ENCODE measurements at places on chromosomes 7 and 10. TPM values are rescaled to one million over a fixed set of nuclear protein-coding genes. Genes with fewer than 3 reads are reported as not detected.

The PRSS37 gene
- not detected for total RNA-seq

GRCh38 chr10:62511656-62512055 lies 137.5 kb downstream of the ZNF365 start:
- no peak for DNase-seq

The NT5C3A gene
- total RNA-seq = 27.9 TPM

DNA sequence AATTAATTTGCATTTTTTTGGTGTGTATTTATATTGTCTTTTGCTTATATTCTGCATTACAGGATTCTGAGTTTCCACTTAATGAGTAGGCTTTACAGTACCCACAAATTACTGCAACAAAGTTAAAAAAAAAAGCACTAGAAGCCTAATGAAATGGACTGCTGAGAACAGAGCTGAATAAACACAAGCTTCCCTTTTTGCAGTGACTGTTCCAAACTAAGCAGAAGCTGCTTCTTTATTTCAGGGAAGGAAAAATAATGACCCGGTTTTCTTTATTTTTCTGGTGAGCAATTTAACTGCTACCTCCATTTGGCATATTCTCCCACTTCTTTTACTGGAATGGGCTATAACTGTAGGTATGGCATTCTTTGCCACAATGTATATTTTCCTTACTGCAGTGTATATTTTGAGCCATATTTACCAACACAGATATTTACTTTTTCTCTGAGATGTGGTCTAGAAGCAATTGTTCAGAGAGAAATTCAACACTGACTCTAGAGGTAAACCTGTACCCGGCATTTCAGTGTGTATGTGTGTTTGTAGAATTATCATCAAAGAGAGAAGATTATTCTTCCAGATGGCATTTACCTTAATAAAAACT lies 56.9 kb downstream of the HDAC9 start:
- no peak for DNase-seq

DNA sequence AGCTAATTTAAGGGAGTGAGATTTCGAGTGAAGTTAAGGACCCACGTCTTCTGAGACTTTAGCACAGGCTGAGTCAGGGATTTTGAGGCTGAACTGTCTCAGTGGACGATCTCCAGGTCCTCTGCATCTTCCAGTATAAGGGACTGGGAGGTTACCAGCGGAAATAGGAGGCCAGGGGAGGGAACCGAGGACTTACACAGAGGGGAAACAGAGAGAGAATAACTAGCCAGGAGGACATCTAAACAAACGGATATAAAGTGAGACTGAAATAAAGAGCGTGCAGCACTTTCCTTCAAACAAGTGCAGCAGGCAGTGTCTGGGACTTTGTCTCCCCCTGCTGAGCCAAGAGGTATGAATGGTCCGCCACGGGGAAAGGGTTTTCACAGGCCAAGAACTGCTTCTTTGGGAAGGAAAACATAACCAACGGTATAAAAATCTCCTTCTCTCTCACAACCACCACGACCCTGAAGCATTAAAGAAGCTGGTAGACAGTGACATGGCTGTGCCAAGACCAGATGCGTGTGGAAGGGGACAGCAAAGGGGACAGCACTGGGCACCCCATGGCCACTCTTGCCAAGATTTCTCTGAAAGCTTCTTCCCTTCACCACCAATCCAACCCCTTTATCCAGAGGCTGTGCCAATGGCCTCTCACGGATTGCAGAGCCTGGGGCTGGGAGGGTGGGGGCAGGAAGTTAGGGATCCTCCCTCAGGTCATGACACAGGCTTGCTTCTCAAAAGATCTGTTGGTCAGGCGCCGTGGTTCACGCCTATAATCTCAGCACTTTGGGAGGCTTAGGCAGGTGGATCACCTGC lies 72.0 kb downstream of the SLC37A3 start:
- DNase-seq = peak; percentile 84

DNA sequence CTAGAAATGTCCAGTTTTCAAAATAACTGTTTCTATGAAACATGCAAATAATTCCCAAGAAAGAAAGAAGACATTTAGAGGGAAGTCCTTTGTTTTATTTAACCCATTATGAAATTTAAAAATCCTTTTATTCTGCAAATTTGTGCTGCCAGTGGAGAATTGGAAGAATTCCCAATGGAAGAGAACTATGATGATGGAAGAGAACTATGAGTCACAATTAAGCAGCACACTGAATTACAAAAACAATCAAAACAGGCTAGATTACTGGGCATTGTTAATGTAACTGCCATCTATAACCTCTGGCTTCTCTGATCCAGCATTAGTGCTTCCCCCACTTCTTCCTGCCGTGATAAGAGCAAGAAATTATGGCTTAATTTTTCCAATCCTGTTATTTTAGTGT lies 126.2 kb upstream of the FEZF1 start:
- no peak for DNase-seq

- DNase-seq = peak; percentile 71
Observed at GRCh38 chr10:110273474-110273873, 31.2 kb downstream of the SMNDC1 start.

GRCh38 chr7:123987445-123987844 lies 45.4 kb downstream of the TMEM229A start:
- DNase-seq = no peak

DNA sequence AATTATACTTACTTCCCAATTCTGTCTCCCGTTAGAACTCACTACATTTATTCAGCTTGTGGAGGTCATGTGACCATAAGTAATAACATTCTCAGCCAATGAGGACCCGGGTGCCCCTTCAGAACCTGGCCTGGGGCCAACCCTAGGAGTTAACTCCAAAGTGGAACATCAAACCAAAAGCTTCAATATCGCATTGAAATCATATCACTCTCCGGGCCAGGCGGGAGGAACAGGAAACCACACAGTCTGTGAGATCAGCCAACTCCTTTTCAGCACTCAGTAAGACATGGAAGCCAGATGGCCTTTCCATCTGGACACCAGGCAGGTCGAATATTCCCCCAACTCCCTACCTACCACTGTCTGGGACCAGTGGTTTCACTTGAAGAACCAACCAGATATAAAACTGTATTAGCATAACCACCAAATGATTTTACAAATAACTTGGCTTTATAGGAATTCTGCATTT lies 5.5 kb downstream of the CREB3L2 start:
- DNase-seq = peak; percentile 79

GRCh38 chr10:77622889-77623291 lies 14.7 kb downstream of the KCNMA1 start:
- no peak for DNase-seq

DNA sequence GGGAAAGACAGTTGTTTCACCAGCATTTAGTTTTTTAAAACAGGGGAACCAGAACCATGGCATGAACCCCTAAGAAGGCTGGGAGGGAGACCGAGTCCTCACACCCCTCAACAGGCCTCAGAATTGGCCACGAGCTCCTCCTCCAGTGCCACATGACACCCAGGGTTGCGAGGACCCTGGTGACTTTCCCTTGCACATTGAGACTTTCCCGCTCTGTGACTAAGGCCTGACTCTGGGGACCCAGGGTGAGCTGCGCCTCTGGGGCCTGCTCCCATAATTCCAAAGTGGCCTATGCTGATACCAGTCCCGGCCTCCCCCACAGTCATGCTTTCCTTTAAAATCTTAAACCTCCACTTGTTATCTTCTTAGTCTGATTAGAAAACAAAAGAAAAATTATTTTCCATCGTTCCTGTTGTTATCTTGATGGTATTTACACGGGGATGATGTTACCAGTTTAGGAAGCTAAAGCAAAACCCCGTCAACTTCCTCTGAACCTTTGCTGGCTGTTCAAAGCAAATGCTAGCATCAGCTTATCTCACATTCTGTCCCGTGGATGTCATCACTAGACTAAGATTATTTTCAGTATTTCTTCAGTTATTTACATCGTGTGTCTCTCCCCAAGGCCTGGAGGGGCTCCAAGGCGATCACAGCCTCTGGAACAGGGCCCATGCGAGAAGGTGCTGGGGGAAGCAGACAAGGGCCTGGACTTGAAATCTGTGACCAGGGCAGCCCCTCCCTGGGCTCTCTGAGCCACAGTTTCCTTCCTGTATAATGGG lies 42.1 kb downstream of the FAM53B start:
- no peak for DNase-seq

GRCh38 chr10:48252354-48252650 lies 22.2 kb downstream of the FRMPD2 start:
- no peak for DNase-seq

- DNase-seq = no peak
Observed at GRCh38 chr7:151570366-151570915, 50.7 kb upstream of the RHEB start.

The ELN gene
- total RNA-seq = 62.8 TPM
